ENCODE measurements at places on chromosomes 5 and 9.

DNA sequence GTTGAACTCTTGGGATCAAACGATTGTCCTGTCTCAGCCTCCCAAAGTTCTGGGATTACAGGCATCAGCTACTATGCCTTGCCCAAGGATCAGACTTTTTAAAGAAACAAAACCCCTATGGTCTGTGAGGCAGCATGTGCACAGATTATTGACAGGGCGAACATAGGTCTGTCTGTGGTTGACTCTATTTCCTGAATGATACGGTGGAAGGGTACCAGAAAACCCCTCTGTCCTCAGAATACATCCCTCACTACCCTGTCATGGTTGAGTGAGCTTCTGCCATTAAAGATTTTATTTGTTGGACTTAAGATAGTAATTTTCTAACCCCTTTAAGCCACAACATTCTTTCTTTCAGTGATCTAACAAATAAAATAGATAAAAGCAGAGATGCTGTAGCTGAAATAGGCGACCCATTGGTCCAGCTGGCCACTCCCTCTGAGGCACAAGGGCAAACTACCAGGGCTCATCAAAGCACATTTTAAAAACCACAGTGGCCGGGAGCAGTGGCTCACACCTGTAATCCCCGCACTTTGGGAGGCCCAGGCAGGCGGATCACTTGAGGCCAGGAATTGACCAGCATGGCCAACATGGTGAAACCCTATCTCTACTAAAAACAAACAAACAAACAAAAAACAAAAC is 84.9 kb upstream of the ANKRD55 start:
- no peak for DNase-seq

DNA sequence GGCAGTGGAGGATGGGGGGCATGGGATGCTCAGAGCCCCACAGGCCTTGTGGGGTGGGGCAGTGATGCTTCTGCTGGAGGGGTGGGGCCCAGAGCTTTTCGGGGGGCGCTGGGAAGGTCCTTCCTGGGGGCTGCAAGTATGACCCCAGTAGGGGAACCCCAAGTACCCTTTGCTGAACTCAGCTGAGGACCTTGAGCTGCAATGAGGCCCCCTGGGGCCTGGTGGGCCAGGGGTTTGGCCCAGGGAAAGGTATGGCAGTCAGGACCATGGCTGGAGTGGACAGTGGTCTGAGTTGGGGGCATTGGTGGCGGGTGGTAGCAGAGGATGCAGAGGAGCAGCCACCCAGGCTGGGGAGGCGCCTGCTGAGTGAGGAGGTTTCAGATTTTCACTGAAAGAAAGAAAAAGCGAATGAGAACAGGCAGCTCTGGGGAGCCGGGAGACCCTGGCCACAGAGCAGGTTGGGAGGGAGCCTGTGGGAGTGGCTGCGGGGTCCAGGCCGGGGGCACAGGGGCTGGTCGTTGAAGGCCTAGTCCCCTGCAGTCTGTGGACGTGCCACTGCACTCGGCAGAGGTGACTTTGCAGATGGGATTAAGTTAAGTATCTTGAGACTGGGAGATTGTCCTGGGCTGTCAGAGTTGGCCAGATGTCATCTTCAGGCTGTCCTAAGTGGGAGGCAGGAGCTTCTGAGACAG is 19.2 kb downstream of the WNK2 start:
- no peak for DNase-seq

DNA sequence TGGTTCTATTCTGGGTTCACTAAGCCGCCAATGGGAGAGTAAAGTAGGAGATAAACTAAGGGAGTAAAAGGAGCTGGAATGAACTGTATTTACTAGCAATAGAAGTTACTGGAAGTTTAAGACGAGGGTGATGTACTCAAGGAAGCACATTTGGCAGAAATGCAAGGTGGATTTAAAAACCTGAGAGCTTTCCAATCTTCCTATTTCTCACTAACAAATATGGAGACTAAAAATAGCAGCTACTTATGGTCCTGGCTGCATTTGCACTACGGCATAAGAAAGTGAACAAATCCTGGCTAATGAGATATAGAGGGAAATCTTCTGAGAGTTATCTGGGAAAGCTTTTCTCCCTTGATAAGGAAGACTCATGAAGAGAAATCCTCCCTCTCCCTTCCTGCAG is 153.4 kb downstream of the TMEM161B start:
- no peak for DNase-seq

DNA sequence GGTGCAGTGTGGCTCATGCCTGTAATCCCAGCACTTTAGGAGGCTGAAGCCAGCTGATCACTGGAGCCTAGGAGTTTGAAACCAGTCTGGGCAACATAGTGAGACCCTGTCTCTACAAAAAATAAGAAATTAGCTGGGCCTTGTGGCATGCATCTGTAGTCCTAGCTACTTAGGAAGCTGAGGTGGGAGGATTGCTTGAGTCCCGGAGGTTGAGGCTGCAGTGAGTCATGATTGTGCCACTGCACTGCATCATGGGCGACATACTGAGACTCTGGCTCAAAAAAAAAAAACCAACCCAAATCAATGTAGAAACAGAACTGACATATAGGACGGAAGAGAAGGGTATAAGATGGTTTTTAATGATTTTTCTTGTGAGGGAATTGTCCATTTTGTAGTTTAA is 27.7 kb downstream of the G3BP1 start:
- DNase-seq = no peak

All from activated naive CD8-positive, alpha-beta T cell treated with anti-CD3 and anti-CD28 coated beads, Interleukin-2, amount 50 U/mL, for 16 hours (primary cell).